IMR-90 (cell line): ENCODE measurements at places on chromosomes 5 and 9. TPM values are rescaled to one million over a fixed set of nuclear protein-coding genes. Genes with fewer than 3 reads are reported as not detected.

CDH9 gene
- total RNA-seq: not detected in 2 replicates

DNA sequence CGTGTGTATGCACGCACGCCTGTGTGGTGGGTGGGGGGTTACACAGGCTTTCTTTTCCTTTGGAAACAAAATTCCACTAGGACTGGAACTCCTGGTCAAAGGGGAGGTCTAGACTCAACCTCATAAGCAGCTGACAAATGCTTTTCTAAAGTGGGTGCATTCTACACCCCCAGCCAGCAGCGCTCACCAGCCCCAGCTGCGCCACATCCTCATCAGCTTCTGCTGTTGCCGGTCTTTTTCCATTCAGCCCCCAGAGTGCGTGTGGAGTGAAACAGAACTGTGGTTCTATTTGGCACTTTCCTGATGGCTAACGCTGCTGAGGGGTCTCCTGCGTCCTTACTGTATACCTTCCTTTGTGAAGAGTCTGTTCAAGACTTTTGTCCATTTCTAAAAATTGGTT is 77.6 kb upstream of the SARDH start:
- DNase-seq: no peak

GRCh38 chr5:163366757-163367156 is 70.6 kb upstream of the CCNG1 start:
- no peak for DNase-seq

DNA sequence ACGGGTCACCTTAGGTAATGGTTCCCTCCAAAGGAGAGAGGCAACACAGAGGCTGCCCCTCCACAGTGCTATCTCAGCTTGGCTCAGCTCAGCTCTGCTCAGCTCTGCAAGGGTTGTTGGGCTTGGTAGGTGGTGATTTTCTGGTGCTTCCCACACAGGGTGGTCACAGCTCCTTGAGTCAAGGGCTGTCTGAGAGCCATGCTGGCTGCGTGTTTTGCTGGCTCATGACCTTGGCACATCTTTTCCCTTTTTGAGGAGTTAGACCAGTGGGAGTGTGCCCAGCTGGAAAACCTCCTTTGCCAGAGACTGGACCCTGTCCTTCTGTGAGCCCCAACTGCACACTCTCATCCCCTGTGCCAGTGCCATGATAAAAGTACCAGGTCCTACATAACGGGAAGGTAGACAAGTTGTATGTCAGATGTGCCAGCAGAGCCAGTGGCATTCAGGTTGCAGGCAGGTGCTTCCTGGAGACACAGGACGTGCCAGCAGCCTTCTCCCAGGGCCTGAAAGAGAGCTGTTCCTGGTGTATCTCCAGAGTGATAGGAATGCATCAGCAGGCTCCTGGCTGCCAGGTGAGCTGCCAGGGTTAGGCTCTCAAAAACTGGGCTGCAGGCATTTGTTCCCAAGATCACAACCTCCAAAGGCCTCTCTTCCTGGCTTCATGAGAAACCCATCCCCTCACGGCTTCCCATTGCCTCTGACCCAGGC is 118.6 kb upstream of the CXCL14 start:
- DNase-seq: no peak

DNA sequence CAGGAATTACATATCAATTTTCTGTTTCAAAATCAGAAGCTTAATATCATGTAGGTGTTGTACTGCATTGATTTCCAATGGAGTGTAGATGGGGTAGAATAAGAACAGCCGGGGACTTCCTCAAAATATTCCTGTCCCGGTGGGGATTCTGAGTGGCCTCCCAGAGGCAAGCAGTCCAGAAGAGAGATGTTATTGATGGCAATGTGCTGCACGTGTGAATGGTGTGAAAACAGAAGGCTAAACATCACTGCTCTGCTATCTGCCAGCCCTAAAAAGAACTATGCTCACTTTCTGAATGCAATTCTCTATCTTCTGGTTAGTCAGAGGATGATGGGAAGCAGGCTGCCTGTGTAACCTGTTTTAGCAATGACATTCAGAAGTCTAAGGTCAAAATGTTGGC is 91.0 kb upstream of the CKMT2 start:
- no peak for DNase-seq

HSD17B3 gene
- 0.18 TPM in 1 of 2 replicates, not detected in the other for total RNA-seq

OBP2B gene
- not detected in 2 replicates for total RNA-seq

PLGRKT gene
- total RNA-seq: 12.7 and 13.6 TPM in 2 replicates

GRCh38 chr9:107946364-107947141 is 457.0 kb upstream of the KLF4 start:
- no peak for DNase-seq

- DNase-seq: no peak
Measured at GRCh38 chr5:150429410-150429873, 16.7 kb upstream of the CD74 start.

ITGA1 gene
- total RNA-seq: 74.4 and 95.2 TPM in 2 replicates

FGF1 gene
- 7.7 and 8.1 TPM in 2 replicates for total RNA-seq

DNA sequence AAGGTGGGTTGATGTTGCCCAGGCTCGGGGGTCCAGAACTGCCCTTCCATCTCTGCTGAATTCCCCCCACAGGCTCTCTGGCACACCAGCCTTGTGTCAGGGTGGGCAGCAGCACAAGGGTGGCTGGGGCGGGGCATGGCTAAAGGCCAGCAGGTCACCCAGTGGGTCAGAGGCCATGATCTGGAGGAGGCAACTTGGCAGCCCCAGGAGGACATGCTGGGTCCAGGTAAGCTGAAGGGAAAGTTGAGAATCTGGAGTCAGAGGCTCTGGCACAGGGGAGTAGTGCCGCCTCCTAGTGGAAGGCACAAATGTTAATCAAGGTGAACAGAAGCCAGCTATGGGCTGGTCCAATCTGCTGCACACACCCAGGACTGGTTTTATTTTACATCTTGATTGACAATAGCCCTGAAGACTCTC is 6.2 kb downstream of the TMEM8B start:
- no peak for DNase-seq
